ENCODE measurements at places on chromosomes 13 and 19. TPM values are rescaled to one million over a fixed set of nuclear protein-coding genes. Genes with fewer than 3 reads are reported as not detected.

- H3K27ac ChIP-seq, result no peak overlapping the region
- no peak for DNase-seq
- H3K27me3 ChIP-seq, result peaks cover 8% of the 10 kb centered on the region
- no peaks in the 10 kb centered on the region for H3K36me3 ChIP-seq
These were observed 10.2 kb upstream of the NOP53 start for GRCh38 chr19:47735131-47735530.

The CGB1 gene
- total RNA-seq, result not detected

DNA sequence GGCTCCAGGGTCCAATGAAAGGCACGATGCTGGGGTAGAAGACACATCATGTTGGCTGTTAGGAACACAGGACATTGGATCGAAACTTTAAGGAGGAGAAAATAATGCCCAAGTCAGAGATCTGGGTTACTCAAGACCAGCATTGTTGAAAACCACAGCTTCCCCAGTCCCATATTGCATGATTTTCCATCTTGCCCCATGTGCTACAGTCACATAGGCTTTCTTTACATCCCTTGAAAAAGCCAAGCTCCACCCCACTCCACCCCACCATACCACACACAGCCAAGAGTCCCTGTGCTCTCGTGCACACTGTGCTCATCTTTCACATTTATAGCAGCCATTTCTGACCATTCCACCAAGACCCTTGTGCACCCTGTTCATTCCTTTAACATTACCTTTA, 636.2 kb downstream of the DIAPH3 start:
- peaks cover 14% of the 10 kb centered on the region for H3K4me1 ChIP-seq
- no peaks in the 10 kb centered on the region for H3K27me3 ChIP-seq
- H3K4me3 ChIP-seq, result no peak overlapping the region

- H3K36me3 ChIP-seq, result peaks cover 30% of the 10 kb centered on the region
- peaks cover 10% of the 10 kb centered on the region for H3K27me3 ChIP-seq
- H3K4me1 ChIP-seq, result peaks cover 20% of the 10 kb centered on the region
- H3K4me3 ChIP-seq, result peak within 1 kb of the TSS; percentile 75
These were observed at the start of gene ZNF415 for GRCh38 chr19:53132141-53132991. Gene ZNF415, minus strand, starts transcription at chr19:53132910. Its CDS starts 10,234 bp downstream, at chr19:53122676.

DNA sequence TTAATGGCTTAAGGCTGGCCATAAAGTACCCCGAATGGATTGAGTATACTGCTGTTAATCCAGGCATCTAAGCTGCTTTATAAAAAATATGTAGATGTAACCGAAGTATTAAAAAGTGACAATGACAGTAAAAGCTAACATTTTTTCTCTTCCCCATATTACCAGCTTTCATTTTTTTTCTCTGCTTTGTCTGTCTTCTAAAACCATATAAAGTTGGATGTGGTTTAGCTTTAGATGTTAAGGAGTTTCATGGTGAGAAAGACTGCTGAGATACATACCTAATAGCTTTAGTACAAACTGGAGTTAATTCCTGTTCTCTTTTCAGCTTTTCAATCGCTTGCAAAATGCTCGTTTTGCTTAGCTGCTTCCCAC, 838 bp downstream of the AKAP11 start:
- DNase-seq, result no peak
- H3K4me3 ChIP-seq, result peak overlapping the region; percentile 99
- peaks cover 51% of the 10 kb centered on the region for H3K4me1 ChIP-seq
- peak overlapping the region; percentile 97 for H3K27ac ChIP-seq

- H3K27ac ChIP-seq, result no peak overlapping the region
- peaks cover 7% of the 10 kb centered on the region for H3K27me3 ChIP-seq
- no peak overlapping the region for H3K4me3 ChIP-seq
These were observed 100.0 kb downstream of the TSHZ3 start for GRCh38 chr19:31249217-31249616.

- H3K36me3 ChIP-seq, result no peaks in the 10 kb centered on the region
- no peak within 1 kb of the TSS for H3K4me3 ChIP-seq
These were observed at the start of gene F10 for GRCh38 chr13:113122550-113123225. Gene F10, plus strand, starts transcription at chr13:113122799. Its CDS starts 57 bp downstream, at chr13:113122856.

The ZNF700 gene
- total RNA-seq, result 14.5 TPM

DNA sequence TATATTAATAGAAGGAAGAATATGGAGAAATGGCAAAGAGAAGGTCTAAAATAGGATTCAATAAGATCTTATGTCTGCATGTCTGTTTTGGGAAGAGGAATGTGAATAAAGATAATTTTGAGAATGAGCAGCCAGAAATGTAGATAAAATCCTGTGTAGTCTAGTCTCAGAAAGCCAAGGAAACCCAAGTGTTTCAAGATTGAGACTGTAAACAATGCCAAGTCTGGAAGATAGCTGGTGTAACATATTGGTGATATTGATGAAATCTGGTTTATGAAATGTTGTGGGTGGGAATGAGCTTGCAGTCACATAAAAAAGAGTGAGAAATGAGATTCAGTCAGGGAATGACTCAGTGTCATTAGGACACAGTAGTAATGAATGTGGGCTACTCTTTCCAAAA, 1180.3 kb upstream of the PCDH20 start:
- no peak for DNase-seq
- no peaks in the 10 kb centered on the region for H3K36me3 ChIP-seq
- H3K4me1 ChIP-seq, result no peaks in the 10 kb centered on the region
- H3K27ac ChIP-seq, result no peak overlapping the region
- H3K4me3 ChIP-seq, result no peak overlapping the region

DNA sequence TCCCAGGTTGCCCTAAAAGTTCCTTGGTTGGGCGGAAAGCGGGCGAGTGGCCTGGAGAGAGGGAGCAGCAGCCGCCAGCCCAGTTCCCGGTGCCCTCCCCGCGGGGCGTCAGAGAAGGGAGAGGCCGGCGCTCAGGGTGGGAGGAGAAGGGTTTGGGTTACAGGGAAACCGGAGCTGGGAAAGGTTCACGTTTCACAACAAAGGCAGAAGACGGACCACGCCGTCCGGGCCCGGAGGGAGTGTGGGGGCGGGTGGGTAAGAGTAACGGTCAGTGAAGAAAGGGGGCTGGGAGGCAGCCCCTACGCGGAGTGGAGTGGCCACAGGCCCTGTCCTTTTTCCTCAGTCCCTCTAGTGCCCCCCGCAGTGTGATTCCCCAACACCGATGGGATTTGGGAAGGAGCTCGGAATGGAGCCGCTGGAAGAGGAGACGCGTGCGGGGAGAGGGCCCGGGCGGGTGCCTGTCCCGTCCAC, 1.6 kb downstream of the SIX5 start:
- DNase-seq, result no peak
- H3K4me3 ChIP-seq, result peak overlapping the region; percentile 17
- peaks cover 10% of the 10 kb centered on the region for H3K27me3 ChIP-seq
- H3K36me3 ChIP-seq, result peaks cover 3% of the 10 kb centered on the region
- H3K27ac ChIP-seq, result no peak overlapping the region
- peaks cover 10% of the 10 kb centered on the region for H3K4me1 ChIP-seq

GRCh38 chr19:21698215-21698614, 69.2 kb downstream of the ZNF100 start:
- H3K36me3 ChIP-seq, result no peaks in the 10 kb centered on the region
- H3K27ac ChIP-seq, result no peak overlapping the region
- H3K4me3 ChIP-seq, result no peak overlapping the region
- no peak for DNase-seq
- no peaks in the 10 kb centered on the region for H3K27me3 ChIP-seq

The PLEKHA4 gene
- 7.0 TPM for total RNA-seq

The CBARP gene
- total RNA-seq, result 1.1 TPM

The PLIN5 gene
- not detected for total RNA-seq

DNA sequence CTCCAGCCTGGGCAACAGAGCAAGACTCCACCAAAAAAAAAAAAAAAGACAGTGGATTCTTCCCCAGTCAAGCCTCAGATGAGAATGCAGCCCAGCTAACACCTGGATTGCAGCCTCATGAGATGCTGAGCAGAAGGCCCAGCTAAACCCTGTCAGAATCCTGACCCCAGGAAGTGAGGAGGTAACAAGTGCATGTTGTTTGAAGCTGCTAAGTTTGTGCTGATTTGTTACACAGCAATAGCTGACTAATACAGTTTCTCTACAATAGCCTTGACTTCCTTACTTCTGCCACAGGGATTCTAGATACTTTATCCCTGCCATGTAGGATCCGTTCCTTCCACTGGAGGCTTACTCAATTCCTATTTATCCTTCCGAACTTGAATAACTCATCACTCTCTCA, 20.5 kb downstream of the TMPRSS9 start:
- H3K36me3 ChIP-seq, result no peaks in the 10 kb centered on the region
- H3K27ac ChIP-seq, result no peak overlapping the region
- H3K4me3 ChIP-seq, result no peak overlapping the region
- H3K4me1 ChIP-seq, result no peaks in the 10 kb centered on the region
- DNase-seq, result no peak

Data from activated CD4-positive, alpha-beta T cell treated with anti-CD3 and anti-CD28 coated beads for 36 hours (primary cell).